ENCODE measurements at places on chromosomes 7 and 10. TPM values are rescaled to one million over a fixed set of nuclear protein-coding genes. Genes with fewer than 3 reads are reported as not detected.

- no peaks in the 10 kb centered on the region for H3K27me3 ChIP-seq
- H3K27ac ChIP-seq, result no peak overlapping the region
- no peaks in the 10 kb centered on the region for H3K36me3 ChIP-seq
- no peak overlapping the region for H3K4me3 ChIP-seq
Observed at GRCh38 chr10:20132816-20133215, 316.6 kb downstream of the PLXDC2 start.

GRCh38 chr10:70567603-70568002, 34.9 kb downstream of the PRF1 start:
- DNase-seq, result no peak
- no peaks in the 10 kb centered on the region for H3K4me1 ChIP-seq
- peaks cover 5% of the 10 kb centered on the region for H3K36me3 ChIP-seq
- H3K27ac ChIP-seq, result no peak overlapping the region
- H3K27me3 ChIP-seq, result no peaks in the 10 kb centered on the region

- no peaks in the 10 kb centered on the region for H3K36me3 ChIP-seq
- H3K4me1 ChIP-seq, result no peaks in the 10 kb centered on the region
- DNase-seq, result no peak
Observed at GRCh38 chr7:98784216-98784785, 85.5 kb downstream of the TMEM130 start.

- DNase-seq, result no peak
- no peaks in the 10 kb centered on the region for H3K4me1 ChIP-seq
- H3K27me3 ChIP-seq, result no peaks in the 10 kb centered on the region
- H3K4me3 ChIP-seq, result no peak overlapping the region
- no peak overlapping the region for H3K27ac ChIP-seq
- no peaks in the 10 kb centered on the region for H3K36me3 ChIP-seq
Observed at GRCh38 chr7:156074084-156074483, 261.8 kb upstream of the SHH start.

- H3K4me3 ChIP-seq, result no peak overlapping the region
- H3K36me3 ChIP-seq, result no peaks in the 10 kb centered on the region
- H3K4me1 ChIP-seq, result no peaks in the 10 kb centered on the region
Observed at GRCh38 chr7:130270947-130271800, 4.5 kb downstream of the CPA2 start.

- H3K27me3 ChIP-seq, result no peaks in the 10 kb centered on the region
- DNase-seq, result no peak
- no peaks in the 10 kb centered on the region for H3K4me1 ChIP-seq
- no peak overlapping the region for H3K4me3 ChIP-seq
- no peak overlapping the region for H3K27ac ChIP-seq
Observed at GRCh38 chr7:111920329-111920728, 285.9 kb downstream of the DOCK4 start.

DNA sequence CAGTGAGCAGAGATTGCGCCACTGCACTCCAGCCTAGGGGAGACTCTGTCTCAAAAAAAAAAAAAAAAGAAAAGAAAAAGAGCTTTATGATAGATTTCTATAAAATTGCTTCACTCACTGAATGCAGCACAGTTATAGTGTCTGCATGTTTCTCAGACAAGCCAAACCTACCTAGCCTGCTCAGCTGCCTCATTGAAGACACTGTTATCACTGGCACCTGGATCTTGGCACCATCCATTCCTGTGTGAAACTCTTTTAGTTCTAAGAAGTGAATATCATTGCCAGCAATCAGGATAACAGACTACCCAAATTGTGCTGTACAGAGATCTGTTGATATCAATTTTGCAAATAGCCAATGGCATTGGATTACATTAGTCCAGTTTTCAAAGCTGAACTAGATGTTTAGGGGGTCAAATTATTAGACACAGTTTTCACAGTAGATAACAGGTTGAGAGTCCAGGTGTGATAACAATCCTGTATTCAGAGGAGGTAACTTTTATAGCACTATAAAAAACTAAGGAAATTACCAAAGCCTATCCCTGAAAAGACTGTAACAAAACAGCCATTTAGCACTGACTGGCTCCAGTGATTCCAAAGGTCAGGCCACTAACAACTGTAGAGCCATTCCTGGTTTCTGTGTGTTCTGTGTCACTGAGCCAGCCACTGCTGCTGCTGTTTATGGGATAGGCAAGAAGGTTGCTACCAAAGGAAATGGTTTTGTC, 17.1 kb downstream of the PDSS1 start:
- no peaks in the 10 kb centered on the region for H3K27me3 ChIP-seq
- no peak overlapping the region for H3K4me3 ChIP-seq
- peak; percentile 66 for DNase-seq
- H3K27ac ChIP-seq, result no peak overlapping the region
- peaks cover 22% of the 10 kb centered on the region for H3K4me1 ChIP-seq

GRCh38 chr10:6123532-6123931, 34.7 kb downstream of the RBM17 start:
- no peak overlapping the region for H3K4me3 ChIP-seq
- H3K27ac ChIP-seq, result no peak overlapping the region
- H3K27me3 ChIP-seq, result no peaks in the 10 kb centered on the region
- no peak for DNase-seq
- peaks cover 4% of the 10 kb centered on the region for H3K4me1 ChIP-seq

DNA sequence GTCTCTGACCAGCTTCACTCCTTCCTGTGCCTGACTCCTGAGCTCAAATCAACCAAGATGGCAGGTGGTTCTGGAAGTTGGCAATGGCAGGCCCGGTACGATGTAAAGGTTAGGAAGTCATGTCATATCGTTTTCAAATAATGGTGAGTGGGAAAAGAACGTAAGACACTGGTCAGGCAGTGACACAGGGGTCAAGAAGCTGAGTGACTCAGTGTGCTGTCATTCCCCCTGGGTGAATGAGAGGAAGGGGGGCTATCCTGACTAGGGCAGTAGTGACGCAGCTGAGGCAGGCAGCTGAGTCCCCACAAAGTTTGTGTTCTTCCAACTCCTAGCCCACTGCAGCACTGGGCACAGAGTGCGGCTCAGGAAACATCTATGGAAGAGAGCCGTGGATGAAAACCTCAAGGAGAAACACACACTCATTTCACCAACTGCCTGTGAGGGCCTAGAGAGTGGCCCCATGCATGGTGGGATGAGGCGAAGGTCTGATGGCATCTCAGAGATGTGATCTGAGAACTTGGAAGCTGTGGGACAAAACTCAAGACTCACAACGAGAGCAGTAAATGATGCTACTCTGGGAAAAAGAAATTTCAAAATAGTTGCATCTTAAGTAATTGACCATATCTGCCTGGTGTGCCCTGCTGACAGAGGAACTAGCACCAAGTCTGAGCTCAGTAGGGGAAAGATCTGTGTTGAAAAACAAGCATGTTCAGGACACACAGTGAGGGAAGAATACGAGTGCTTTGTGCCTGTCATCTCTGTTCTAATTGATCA, 23.2 kb downstream of the CREB3L2 start:
- H3K4me3 ChIP-seq, result no peak overlapping the region
- no peak for DNase-seq
- no peaks in the 10 kb centered on the region for H3K36me3 ChIP-seq
- no peaks in the 10 kb centered on the region for H3K27me3 ChIP-seq

DNA sequence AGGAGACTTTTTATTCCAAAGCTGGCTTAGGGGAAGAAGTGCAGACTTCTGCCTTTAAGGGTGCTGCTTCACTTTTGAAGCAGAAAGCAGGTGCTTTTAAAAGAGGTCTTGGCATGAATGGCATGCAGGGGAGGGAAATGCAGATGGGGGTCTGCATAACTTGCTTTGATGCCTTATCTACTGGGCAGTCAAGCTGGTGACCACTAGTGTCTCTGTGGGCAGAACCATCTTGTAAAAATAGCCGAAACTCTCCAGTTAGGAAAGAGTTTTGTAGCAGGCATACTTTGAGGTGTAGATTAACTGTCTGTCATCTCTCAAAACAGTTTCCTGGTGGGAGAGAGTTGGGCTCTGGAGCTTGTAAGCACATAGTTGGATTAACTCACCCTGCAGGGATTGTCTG, 9.9 kb upstream of the CTNNA3 start:
- no peaks in the 10 kb centered on the region for H3K36me3 ChIP-seq
- H3K4me1 ChIP-seq, result no peaks in the 10 kb centered on the region
- H3K27me3 ChIP-seq, result no peaks in the 10 kb centered on the region
- no peak overlapping the region for H3K27ac ChIP-seq

- H3K27me3 ChIP-seq, result no peaks in the 10 kb centered on the region
- no peaks in the 10 kb centered on the region for H3K4me1 ChIP-seq
- no peak overlapping the region for H3K4me3 ChIP-seq
- DNase-seq, result no peak
- no peak overlapping the region for H3K27ac ChIP-seq
Observed at GRCh38 chr7:49396229-49396628, 377.2 kb upstream of the VWC2 start.

DNA sequence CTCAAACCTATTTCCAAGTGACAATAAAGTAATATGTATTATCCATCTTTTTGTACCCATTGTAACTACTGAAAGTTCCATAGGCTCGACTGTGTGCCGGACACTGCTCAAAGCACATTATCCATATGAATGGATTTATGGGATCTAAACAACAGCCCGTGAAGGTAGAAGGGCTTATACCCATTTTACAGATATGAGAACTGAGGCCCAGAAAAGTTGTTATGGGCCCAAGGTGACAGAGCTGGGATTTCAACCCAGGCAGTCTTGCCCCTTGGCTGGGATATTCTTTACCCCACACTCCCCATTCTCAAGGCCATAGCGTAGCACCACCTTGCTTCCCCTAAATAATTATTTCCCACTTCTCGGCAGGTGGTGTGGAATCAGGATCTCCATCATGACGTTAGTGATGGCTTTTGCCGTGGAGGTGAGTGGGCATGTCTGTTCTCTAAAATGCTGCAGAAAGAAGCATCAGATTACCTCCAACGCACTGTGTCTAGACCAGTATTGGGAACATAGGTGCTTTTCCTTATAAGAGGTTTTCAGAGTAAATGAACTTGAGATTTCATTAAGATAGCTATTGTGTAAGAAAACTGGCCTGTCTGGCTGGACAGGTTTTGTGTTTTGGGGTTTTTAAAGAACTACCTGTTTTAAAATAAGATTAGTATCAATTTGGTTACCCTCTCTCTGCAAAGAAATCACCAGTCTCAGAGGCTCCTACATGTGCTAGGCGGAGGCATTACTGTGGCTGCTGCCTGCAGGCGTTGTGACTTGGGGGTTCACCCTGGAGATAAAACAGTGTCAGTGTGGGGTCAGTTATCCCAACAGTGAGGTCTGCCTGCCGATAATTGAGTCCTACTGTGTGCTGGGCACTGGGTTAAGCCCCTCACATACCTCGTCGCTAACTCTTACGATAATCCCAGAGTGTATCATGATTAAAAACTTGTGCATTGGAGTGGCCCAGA, 85.1 kb upstream of the SDK1 start:
- H3K27ac ChIP-seq, result no peak overlapping the region
- DNase-seq, result no peak
- no peaks in the 10 kb centered on the region for H3K36me3 ChIP-seq
- no peak overlapping the region for H3K4me3 ChIP-seq
- no peaks in the 10 kb centered on the region for H3K4me1 ChIP-seq

- H3K4me1 ChIP-seq, result no peaks in the 10 kb centered on the region
- no peak overlapping the region for H3K27ac ChIP-seq
- H3K4me3 ChIP-seq, result no peak overlapping the region
- H3K36me3 ChIP-seq, result no peaks in the 10 kb centered on the region
- no peaks in the 10 kb centered on the region for H3K27me3 ChIP-seq
- DNase-seq, result no peak
Observed at GRCh38 chr10:20256969-20257368, 440.7 kb downstream of the PLXDC2 start.

- H3K27me3 ChIP-seq, result no peaks in the 10 kb centered on the region
- no peaks in the 10 kb centered on the region for H3K4me1 ChIP-seq
- no peak for DNase-seq
- no peak overlapping the region for H3K4me3 ChIP-seq
- H3K27ac ChIP-seq, result no peak overlapping the region
Observed at GRCh38 chr7:126718419-126718818, 534.3 kb downstream of the GRM8 start.

DNA sequence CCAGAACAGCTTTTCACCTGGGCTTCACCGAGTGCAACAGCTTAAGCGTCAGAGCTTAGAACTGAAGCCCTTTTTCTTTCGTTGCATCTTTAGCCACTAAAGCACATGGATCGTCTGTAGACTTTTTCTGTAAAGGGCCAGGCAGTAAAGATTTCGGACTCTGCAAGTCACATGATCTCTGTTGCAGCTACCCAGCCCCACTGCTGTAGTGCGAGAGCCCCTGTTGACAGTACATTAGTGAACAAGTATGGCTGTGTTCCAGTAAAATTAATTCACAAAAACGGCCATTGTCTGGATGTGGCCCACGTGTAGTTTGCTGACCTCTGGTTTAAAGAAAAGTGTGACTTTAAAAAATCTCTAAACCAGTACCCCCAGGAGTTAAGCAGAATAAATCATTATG, 39.4 kb downstream of the FBH1 start:
- H3K27ac ChIP-seq, result no peak overlapping the region
- H3K36me3 ChIP-seq, result peaks cover 81% of the 10 kb centered on the region
- no peaks in the 10 kb centered on the region for H3K4me1 ChIP-seq
- no peak overlapping the region for H3K4me3 ChIP-seq
- H3K27me3 ChIP-seq, result no peaks in the 10 kb centered on the region
- no peak for DNase-seq

GRCh38 chr7:9600974-9601373, 1167.6 kb downstream of the NXPH1 start:
- H3K27ac ChIP-seq, result no peak overlapping the region
- no peaks in the 10 kb centered on the region for H3K27me3 ChIP-seq
- DNase-seq, result no peak

DNA sequence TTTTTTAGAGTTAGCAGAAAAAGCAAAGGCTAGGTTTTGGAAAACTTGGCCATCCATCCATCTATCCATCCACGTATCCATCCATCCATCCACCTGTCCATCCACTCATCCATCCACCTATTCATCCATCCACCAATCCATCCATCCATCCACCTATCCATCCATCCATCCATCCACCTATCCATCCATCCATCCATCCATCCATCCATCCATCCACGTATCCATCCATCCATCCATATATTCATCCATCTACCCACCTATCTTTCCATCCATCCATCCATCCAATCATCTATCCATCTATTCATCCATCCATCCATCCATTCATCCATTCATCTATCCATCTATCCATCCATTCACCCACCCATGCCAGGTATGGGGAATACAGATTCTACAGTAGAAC, 81.7 kb upstream of the MPP7 start:
- H3K36me3 ChIP-seq, result no peaks in the 10 kb centered on the region
- H3K4me3 ChIP-seq, result no peak overlapping the region
- no peak for DNase-seq
- H3K27ac ChIP-seq, result no peak overlapping the region

DNA sequence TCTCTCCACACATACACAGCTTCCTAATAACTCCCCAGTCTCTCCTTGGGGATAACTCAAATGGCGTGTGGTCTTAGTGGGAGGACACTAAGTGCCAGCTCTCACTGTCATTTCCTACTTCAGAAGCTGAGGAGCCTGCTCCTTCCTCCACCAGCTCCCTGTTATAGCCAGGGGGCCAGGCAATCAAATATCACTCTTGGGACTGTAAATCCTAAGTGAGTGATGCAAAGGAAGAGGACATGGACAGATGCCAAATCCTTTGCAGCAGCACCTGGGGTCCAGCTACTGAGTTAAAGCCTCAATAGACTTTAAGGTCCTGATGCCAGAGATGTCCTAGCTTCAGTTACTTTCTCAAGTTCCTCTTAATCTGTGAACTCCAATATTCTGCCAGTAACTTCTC, 34.1 kb downstream of the SEM1 start:
- H3K4me3 ChIP-seq, result no peak overlapping the region
- H3K36me3 ChIP-seq, result peaks cover 14% of the 10 kb centered on the region
- no peaks in the 10 kb centered on the region for H3K4me1 ChIP-seq
- no peaks in the 10 kb centered on the region for H3K27me3 ChIP-seq
- no peak for DNase-seq

The ZNF365 gene
- not detected for total RNA-seq

The CYP2C9 gene
- total RNA-seq, result 362 TPM

The UPK3B gene
- total RNA-seq, result 1.4 TPM

The WNT2 gene
- not detected for total RNA-seq

The PKD2L1 gene
- not detected for total RNA-seq

The SLC35B4 gene
- total RNA-seq, result 9.1 TPM

The PRKAR2B gene
- total RNA-seq, result 6.3 TPM

The PILRA gene
- total RNA-seq, result 6.0 TPM

The SORCS3 gene
- 0.27 TPM for total RNA-seq

The NEUROD6 gene
- total RNA-seq, result not detected
